ENCODE measurements at places on chromosomes 16 and 17.

GRCh38 chr17:48547808-48548522 is 3.1 kb upstream of the HOXB2 start:
- DNase-seq: no peak

- DNase-seq: no peak
Measured at GRCh38 chr16:3095869-3096268, 3.2 kb downstream of the ZSCAN10 start.

GRCh38 chr17:76883744-76884525 is 15.7 kb downstream of the MGAT5B start:
- DNase-seq: no peak

DNA sequence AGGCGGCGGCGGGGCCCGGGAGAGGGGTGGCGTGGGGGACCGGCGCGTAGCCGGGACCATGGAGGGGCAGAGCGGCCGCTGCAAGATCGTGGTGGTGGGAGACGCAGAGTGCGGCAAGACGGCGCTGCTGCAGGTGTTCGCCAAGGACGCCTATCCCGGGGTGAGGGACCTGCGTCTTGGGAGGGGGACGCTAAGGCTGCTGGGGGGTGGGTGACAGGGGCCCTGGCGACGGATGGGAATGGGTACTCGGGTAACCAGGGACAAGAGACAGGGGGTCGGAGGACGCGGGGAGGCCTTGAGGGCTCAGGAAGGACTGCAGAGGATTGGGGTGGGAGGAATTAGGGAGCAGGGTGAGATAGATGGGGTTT is 243 bp downstream of the RND2 start:
- DNase-seq: no peak

DNA sequence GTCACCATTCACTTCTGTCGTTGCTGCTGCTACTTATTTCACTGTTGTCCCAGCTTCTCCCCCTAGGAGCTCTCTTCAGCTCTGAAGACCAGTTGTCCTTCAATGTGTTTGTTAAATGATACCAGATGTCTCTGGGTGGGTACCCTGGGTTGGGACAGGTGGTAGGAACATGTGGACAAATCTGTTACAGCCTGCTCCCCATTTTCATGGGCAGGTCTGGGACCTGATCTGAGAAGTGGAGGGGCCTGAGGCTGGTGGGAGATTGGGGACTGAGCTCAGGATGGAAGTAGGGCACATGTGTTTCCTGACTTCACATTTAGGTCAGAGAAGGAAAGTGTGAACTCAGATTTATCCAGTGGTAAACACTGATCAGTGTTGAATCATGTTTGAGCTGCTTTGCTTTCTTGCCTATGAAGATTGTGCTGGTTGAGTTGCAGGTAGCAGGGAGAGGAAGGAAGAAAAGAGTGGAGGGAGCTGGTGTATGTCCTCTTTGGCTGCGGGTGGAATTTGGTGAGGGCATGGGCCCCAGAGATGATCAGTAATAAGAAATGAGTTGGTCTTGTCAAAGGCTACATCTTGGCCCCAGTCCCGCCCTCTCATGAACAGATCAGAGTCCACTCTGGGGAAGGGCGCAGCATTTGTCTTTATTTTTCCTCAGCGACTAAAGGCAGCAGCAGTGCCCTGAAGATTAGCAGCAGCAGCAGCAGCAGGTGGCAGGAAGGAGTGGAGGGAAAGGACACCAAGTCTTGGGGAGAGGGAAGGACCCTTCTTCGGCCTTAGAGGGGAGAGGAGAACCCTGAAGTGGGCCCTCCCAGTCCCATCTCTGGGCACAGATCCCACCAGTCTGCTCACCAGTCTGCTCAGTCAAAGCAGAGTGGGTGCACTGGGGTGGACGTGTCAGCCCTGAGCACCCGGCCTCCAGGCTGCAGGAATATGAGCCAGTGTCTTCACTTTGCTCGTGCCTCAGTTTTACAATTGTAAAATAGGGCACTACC is 6.1 kb upstream of the EFTUD2 start:
- no peak for DNase-seq

DNA sequence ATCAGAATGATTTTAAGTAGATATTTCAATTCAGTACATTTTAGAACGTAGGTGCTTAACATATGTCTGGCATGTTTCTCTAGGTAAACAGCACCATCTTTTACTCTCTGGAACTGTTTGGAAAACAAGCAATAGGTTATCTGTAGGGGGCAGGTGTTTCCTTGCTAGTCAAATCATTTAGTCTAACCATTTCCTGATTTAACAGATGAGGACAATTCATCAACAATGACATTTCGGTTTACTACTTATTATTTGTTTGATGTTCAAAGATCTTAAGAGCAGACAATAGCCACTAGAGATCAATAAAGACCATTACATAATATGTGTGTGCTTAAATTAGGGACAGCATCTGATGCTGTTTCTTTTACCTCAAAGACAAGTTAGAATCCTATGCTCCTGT is 173.1 kb downstream of the CEP112 start:
- no peak for DNase-seq

GRCh38 chr17:4769628-4770027 is 2.1 kb upstream of the TM4SF5 start:
- DNase-seq: no peak

GRCh38 chr16:24753000-24753399 is 23.5 kb downstream of the TNRC6A start:
- DNase-seq: no peak

GRCh38 chr17:38922538-38923297 is 2.7 kb upstream of the LASP1NB start:
- DNase-seq: no peak

GRCh38 chr17:77049440-77049839 is 91.3 kb upstream of the SEC14L1 start:
- DNase-seq: no peak

DNA sequence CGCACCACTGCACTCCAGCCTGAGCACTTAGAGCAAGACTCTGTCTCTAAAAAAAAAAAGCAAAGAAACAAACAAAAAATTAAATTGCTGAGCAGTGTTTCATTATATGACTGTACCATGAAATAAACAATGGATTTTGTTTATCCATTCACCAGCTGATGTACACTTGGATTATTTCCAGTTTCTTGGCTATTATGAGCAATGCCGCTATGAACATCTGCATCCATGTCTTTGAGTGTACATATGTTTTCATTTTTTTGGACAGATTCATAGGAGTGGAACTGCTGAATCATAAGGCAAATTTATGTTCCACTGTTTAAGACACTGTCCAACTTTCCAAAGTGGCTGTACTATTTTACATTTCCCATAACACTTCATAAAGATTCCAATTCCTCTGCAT is 8.0 kb downstream of the RNF157 start:
- no peak for DNase-seq

- peak; percentile 67 for DNase-seq
Measured at GRCh38 chr17:80263253-80264204, 2.9 kb downstream of the RNF213 start.

DNA sequence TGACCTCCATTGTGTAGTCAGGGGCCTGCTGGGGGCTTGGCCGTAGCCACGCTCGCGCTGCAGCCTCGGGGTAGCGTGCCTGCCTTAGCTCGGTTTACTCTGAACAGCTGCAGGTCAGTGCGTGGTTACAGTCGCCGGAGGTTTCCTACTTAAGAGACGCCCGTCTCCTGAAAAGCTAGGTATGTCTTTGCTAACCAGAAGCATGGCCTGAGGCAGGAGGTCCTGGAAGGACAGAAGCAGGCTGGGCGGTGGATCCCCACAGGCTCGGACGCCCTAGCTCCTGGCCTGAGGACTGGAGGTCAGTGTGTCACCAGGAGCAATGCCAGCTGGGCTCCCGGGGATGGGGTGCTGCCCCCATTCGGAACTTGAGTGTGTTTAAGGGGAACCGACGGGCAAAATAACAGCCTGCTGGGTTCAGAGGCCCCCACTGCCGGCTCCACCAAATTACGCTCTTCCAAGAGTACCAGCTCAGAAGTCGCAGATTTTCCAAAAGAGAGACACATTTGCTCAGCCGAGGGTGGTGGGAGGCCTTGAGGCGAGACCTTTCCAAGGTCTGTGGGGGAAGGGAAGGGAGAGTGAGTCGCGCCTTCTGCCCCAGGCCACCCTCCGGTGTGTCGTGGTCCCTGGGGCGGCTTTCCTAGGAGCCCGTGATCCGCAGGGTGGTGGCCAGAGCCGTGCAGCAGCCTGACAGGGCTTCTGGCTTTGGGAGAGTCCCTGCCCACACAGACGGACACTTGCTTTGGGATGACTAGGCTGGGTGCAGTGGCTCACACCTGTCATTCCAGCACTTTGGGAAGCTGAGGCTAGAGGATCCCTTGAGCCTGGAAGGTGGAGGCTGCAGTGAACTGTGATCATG is 3.9 kb upstream of the GNG13 start:
- no peak for DNase-seq

- no peak for DNase-seq
Measured at GRCh38 chr17:82217530-82218204, 5.0 kb upstream of the CCDC57 start.

- no peak for DNase-seq
Measured at GRCh38 chr17:63434951-63435571, 11.0 kb downstream of the CYB561 start.

DNA sequence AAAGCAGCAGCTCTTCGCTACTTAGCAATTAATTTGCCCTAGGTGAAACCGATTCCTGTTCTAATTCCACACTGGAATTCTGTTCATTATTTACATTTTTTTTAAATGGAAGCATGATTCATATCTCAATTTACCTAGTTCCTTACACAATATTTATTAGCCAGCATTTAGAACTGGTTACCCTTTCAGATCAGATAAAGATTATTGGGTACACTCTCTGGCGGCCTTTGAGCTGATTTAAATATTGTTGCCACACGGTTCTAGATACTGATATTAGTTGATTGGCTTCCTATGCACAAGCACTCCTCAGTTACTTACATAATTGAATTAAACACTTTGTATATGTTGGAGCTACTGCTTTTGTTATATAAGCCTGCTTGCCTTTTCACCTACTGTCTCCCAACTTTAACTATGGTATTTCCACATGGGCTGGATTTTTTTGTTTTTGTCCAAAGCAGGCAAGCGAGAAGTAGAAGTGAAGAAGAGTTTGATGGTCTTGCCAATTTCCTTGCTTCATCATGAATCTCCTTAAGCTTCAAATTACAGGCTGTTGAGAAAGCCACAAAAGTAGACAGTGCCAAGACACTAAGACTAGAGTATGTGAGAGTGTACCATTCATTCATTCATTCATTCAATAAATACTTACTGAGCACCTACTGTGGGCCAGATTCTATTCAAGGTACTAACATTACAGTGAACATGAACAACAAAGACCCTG is 3.9 kb upstream of the ALDH3A2 start:
- no peak for DNase-seq

DNA sequence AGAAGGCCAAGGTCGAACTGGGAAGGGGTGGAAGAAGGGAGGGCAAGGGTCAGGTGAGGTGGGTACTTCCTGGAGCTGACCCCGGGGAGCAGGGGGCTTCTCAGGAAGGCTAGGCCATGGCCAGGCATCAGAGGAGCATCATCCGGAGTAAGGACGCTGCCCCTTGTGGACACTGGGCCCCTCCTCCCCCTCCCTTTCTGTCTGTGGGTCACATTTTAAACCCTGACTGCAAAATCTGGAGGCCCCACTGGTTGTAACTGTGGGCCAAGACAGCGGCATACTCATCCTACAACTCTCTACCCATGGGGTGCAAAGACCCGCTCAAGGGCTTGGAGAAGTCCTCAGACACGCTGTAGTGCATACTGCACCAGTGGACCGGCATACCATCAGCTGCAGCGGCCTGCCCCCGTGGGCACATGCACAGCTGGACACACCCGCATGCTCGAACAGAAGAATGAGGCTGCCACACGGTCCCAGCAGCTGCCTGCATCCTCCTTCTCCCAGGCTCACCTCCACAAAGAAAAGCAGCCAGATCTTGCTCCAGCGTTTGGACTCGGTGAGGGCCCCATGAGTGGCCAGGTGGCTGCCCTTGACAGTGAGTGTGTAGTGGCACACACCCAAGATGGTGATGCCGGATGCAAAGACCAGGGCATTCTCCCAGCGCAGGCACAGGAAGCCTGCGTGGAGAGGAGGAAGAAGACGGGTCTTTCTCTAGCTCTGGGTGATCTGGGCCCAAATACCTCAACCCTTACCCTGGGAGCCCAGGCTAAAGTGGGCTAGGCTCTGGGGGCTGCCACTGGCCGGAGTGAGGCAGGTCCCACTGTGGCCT is 1.2 kb downstream of the FADS6 start:
- no peak for DNase-seq

- DNase-seq: no peak
Measured at GRCh38 chr17:43536236-43536992, 9.7 kb downstream of the ETV4 start.

DNA sequence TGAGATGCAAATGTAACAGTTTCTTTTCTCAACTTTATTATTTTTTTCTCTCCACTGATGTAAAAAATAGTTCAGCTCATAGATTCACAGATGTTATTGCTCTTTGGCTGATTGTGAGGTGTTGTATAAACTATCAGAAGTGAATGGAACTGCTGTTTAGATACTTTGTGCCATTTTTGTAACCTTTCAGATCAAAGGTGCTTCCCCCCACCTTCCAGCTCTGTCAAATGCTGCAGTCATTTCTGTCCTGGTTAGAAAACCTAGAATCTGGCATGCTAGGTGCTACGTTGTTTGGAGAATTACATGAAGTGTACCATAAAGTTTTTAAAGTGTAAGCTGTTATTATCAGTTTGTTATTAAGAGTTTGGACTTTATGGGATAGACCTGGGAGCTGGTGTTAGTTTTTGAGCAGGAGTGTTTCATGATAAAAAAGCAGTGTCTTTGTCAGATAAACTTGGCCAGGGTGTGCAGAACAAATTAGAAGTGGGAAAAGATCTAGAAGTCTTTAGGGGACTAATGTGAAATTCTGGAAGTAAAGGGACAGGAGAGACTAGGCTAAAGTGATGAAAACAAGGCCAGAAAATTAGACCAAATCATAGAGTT is 1.8 kb upstream of the WIPI1 start:
- DNase-seq: no peak

DNA sequence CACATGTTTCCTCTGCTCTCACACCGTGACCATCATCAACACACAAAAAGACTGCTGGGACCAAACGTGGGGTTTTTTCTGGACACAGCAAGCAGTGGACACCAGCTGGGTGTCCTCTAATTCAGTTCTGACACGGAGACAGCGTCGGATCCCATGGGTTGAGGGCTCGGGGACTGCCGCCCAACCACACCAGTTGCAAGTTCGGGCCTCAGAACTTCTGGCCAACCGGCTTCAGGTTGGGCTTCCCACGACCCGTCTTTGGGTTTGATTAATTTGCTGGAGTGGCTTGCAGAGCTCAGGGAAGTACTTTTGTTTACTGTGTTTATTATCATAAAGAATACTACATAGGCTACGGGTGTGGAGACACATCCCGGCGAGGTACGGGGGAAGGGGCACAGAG is 97.8 kb downstream of the BANP start:
- no peak for DNase-seq

- no peak for DNase-seq
Measured at GRCh38 chr17:9291912-9292560, 270.7 kb downstream of the NTN1 start.

GRCh38 chr17:81049973-81050551 is 15.1 kb downstream of the BAIAP2 start:
- no peak for DNase-seq

- no peak for DNase-seq
Measured at GRCh38 chr17:30550512-30551273, 73.5 kb downstream of the GOSR1 start.

DNA sequence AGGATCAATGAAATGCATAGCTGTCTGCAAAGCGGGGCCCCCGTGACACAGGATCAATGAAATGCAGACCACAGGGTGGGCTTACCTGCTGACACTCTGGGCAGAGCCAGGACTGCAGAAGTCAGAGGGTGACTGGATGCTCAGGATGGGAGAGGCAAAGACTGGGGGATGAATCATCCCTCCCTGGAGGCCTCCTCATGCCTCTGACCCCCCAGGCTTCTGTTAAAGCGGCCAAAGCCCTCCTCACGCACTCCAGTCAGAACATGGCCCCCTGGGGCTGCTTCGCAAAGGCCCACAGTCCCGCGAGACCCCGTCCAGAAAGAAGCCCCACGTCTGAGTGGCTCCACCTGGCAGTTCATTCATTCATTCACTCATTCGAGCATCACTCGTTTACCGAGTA is 38.4 kb upstream of the FOXF1 start:
- no peak for DNase-seq
